IMR-90 (cell line): ENCODE measurements at places on chromosomes 16 and 17.

DNA sequence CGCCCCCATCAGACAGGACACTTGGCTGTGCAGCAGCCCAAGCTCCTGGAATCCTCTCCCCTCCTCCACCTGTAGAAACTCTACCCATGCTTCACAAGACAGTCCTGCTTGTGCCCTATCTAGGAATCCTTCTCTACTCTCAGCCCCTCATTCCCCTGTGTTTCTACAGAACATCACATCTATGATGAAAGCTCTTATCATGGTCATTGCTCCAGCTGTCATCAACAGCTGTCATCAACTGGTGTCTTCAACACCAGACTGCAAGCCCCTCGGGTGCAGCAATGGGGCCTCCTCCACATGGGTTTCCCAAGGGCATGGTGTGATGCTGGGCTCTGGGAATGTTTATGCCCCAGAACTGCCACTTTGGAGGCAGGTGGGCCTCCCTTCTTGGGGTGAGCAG is 21.1 kb upstream of the CDRT4 start:
- H3K4me1 ChIP-seq = peaks cover 4% of the 10 kb centered on the region
- no peak overlapping the region for H3K27ac ChIP-seq
- DNase-seq = no peak
- H3K4me3 ChIP-seq = no peak overlapping the region
- H3K36me3 ChIP-seq = peaks cover 3% of the 10 kb centered on the region; the same call in 1 of the 2 replicates

GRCh38 chr16:71537643-71538042 is 11.4 kb downstream of the CHST4 start:
- peak; percentile 41 for DNase-seq
- H3K27me3 ChIP-seq = no peaks in the 10 kb centered on the region
- no peak overlapping the region for H3K4me3 ChIP-seq
- H3K27ac ChIP-seq = no peak overlapping the region

DNA sequence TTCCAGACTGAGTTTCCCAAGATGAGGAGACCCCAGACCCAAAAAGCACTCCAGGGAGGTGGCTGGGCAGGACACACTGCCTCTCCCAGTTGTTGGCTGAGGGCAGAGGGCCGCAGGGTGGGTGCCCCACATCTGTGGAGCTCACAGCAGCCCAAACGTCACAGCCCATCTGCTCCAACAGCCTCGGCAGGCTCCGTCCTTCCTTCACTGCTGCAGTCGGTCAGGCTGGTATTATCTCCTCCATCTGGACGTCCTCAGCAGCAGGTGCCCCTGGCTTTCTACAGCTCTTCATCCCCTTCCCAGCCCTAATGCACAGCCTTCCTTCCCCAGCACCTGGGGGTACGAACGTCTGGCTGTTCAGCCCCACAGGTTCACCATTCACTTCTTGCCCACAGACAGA is 55.2 kb downstream of the PRMT7 start:
- H3K27me3 ChIP-seq = peaks cover 15% of the 10 kb centered on the region
- H3K4me3 ChIP-seq = no peak overlapping the region
- no peaks in the 10 kb centered on the region for H3K36me3 ChIP-seq
- H3K27ac ChIP-seq = no peak overlapping the region
- no peaks in the 10 kb centered on the region for H3K4me1 ChIP-seq
- DNase-seq = no peak

DNA sequence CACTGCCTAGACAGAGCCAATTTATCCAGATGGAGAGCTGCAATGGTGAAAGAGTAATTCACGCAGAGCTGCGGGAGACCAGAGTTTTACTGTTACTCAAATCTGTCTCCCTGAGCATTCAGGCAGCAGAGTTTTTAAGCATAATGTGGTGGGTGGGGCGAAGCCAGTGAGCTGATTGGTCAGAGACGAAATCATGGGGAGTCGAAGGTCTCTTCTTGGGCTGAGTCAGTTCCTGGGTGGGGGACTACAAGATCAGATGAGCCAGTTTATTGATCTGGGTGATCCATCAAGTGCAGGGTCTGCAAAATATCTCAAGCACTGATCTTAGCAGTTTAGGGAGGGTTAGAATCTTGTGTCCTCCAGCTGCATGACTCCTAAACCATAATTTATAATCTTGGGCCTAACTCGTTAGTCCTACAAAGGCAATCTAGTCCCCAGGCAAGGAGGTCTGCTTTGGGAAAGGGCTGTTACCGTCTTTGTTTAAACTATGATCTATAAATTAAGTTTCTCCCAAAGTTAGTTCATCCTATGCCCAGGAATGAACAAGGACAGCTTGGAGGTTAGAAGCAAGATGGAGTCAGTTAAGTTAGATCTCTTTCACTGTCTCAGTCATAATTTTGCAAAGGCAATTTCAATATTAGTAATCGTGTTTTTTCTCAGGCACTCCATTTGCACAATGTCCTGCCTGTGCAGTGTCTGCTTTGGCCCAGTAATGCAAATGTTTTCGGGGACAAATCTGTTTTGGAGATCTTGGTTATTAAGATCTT is 27.0 kb downstream of the PIGL start:
- DNase-seq = peak; percentile 8
- no peak overlapping the region for H3K27ac ChIP-seq
- H3K36me3 ChIP-seq = no peaks in the 10 kb centered on the region
- H3K27me3 ChIP-seq = no peaks in the 10 kb centered on the region
- H3K4me3 ChIP-seq = no peak overlapping the region

- no peak for DNase-seq
- H3K4me3 ChIP-seq = no peak overlapping the region
- no peak overlapping the region for H3K27ac ChIP-seq
- no peaks in the 10 kb centered on the region for H3K27me3 ChIP-seq
- peaks cover 33% of the 10 kb centered on the region for H3K4me1 ChIP-seq
Measured at GRCh38 chr16:2029350-2029749, 2.6 kb downstream of the NHERF2 start.

- H3K27ac ChIP-seq = no peak overlapping the region
- DNase-seq = no peak
- 0 out of 2 replicates have a peak, but pooled peaks cover 1% of the 10 kb centered on the region for H3K4me1 ChIP-seq
- no peak overlapping the region for H3K4me3 ChIP-seq
- H3K36me3 ChIP-seq = peaks cover 18% of the 10 kb centered on the region; the same call in 1 of the 2 replicates
Measured at GRCh38 chr17:47704116-47704515, 10.2 kb downstream of the TBKBP1 start.

DNA sequence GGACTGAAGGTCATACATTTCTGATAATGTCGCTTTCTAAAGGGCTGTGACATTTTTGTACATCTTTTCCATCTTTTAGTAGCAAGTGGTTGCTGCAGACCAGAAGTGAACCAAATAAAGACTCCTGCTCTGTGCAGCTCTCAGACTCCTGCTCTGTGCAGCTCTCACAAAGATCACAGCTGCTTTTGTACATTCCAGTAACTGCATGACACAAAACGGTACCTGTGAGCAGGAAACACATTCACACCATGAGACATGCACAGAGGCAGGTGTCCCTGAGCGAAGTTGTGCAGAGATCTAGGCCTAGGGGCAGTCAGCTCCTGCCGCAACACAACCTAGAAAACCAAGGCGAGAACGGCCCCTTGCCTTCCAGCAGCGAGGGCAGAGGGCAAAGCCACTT is 67.5 kb downstream of the KLHDC4 start:
- no peak for DNase-seq
- peaks cover 14% of the 10 kb centered on the region for H3K36me3 ChIP-seq
- no peaks in the 10 kb centered on the region for H3K27me3 ChIP-seq
- no peaks in the 10 kb centered on the region for H3K4me1 ChIP-seq
- no peak overlapping the region for H3K4me3 ChIP-seq

DNA sequence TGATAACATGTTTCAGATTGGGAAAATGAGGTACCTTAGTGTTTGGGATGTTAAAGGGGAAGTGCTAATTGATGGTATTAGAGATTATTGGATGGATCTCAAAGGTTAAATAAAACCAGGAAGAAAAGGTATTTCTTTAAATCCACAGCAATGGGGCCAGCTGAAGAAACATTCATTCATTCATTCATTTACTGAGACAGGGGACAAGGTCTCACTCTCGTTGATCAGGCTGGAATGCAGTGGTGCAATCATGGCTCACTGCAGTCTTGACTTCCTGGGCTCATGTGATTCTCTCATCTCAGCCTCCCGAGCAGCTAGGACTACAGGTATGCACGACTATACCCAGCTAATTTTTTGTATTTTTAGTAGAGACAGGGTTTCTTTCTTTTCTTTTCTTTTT is 19.8 kb downstream of the EARS2 start:
- no peaks in the 10 kb centered on the region for H3K27me3 ChIP-seq
- H3K4me3 ChIP-seq = no peak overlapping the region
- no peak for DNase-seq
- peaks cover 34% of the 10 kb centered on the region for H3K36me3 ChIP-seq
- peaks cover 2% of the 10 kb centered on the region; the same call in 1 of the 2 replicates for H3K4me1 ChIP-seq
- H3K27ac ChIP-seq = no peak overlapping the region
